Pancreas (tissue), 10 donors: ENCODE measurements at places on chromosomes 12 and 14.

- DNase-seq = peak; percentile 34
These were observed 1.1 kb downstream of the SAV1 start for GRCh38 chr14:50666772-50667683.

DNA sequence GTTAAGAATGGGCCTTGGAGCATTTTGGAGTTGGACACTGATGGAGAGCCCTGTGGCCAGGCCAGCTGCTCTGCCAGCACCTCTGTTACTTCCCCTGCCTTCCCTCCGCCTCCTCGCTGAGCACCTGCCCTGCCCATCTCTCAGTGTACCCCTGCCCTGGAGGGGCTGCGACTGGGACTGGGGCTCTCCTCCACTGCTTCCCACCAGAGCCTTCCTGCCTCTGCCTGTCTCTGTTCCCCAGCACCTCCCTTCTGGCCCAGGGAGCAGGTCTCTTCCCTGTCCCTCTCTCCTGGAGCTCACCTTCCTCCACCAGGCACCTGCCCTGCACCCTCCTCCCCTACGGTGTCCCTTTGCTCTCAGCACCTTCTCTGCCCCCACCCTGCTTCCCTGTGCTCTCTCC lies 62.1 kb downstream of the WDR20 start:
- no peak for DNase-seq

GRCh38 chr14:75223664-75224154 lies 47.3 kb upstream of the TMED10 start:
- DNase-seq = peak; percentile 46

DNA sequence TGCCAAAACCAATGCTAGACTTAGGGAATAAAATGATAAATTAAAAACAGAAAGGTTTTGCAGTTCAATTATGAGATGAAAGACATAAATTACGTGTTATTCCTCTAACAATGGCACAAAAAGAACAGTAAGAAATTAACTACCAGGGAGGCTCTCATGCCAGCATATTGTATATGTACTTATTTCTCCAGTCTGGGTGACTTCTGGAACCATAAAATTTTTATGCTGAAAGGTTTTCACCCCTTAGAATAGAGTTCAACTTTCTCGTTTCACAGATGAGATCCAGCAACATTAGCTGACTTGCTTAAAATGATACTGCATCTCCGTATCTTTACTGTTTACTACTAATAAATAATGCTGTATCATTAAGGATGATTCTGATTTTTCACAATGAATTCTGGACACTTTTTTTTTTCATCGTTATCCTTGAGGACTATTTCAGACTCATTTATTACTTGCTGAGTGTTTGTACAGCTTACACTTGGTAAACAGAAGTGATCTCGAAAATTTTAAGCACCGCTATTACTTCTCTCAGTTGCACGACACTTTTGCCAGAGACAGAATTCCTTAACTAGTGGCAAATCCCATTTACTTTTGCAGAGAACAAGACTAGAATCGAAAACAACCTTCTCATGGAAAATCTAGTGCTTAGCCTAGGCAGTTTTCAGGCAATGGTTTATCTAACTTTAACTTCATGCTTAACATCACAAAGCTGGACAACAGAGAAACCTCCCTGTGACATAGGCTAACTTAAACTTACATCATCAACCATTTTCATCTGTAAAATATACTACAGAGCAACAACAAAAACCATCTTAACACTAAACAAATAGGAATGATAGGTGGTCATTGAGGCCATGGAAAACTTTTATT lies 2.7 kb downstream of the RSRC2 start:
- no peak for DNase-seq

DNA sequence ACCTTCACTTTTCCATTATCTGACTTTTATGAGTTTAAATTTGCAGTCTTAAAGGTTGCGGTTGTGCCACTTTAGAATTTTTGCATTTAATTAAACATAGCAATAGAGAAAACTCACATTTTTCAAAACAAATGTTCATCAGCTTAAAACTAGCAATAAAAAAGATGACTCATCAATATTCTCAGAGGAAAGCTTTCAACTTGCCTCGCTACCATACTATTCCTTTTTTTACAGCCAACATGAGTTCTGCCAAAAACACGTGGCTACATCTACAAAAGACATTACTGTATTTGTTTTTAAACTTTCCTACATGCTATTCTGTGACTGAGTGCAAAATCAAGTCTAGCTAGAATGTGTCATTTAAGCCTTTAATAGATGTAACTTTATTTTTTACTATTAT lies 497.1 kb downstream of the RPS29 start:
- no peak for DNase-seq

DNA sequence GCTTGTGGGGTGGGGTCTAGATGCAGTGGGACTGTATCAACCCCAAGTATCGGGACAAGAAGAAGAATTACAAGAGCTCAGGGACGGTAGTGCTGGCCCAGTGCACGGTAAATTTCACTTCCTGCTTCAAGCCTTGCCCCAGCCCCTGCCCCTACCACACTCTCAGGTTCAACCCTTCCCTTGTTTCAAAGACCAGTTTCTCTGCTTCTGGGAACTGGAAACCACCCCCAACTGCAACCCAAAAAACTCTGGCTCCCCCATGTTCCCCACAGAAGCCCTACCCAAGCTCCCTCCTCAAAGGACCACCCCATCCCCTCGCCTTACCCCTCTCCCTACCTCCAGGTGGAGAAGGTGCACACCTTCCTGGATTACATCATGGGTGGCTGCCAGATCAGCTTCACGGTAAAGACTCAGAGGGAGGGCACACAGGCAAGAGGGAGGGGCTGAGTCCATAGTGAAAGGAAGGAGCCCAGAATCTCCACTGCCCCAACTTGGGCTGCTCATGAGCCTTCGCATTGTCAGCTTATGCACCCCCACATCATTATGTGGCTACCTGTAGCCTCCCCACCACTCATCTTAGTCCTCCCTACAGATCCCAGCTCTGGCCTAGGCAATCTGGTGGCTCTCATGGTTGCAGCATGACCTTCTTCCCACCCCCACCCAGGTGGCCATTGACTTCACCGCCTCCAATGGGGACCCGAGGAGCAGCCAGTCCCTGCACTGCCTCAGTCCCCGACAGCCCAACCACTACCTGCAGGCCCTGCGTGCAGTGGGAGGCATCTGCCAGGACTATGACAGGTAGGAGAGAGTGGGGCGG lies 4.3 kb downstream of the CPNE6 start:
- no peak for DNase-seq

DNA sequence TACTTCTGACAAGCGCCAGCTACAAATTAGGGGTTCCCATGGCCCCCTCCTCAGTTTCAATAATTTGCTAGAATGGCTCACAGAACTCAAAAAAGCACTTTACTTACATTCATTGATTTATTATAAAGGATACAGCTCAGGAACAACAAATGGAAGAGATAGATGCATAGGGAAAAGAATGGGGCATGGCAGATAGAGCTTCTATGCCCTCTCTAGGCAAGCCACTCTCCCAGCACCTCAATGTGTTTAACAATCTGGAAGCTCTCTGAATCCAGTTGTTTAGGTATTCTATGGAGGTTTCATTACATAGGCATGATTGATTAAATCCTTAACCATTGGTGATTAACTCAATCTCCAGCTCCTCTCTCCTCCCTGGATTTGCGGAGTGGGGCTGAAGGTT lies 184.5 kb upstream of the DAAM1 start:
- DNase-seq = no peak

GRCh38 chr14:100609941-100610391 lies 22.7 kb upstream of the BEGAIN start:
- no peak for DNase-seq

- no peak for DNase-seq
These were observed at the start of gene STON2 for GRCh38 chr14:81400202-81400678. Gene STON2 (minus strand): TSS chr14:81400324. CDS start chr14:81398382, 1,942 bp downstream.

GRCh38 chr14:61280526-61281185 lies 482 bp downstream of the TMEM30B start:
- peak; percentile 76 for DNase-seq

DNA sequence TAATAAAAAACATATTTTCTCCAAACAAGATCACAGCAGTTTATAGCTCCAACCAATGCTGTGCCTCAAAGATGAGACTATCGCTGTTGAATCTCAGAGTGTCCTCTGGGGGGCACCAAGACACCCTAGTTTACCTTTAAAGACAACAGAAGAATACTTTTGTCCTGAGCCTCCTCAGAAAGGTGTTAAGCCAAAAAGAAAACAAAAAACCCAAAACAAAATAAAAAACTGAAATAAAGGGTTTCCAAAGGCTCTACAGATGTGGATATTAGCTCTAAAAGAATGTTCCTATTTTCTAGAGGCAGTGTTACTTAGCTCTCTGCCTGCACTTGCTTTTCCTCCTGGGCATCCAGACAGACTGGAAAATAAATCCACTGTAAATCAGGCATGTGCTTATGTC lies 86.9 kb upstream of the TTC7B start:
- no peak for DNase-seq

- no peak for DNase-seq
These were observed 179.2 kb downstream of the EMP1 start for GRCh38 chr12:13375583-13376345.

- DNase-seq = no peak
These were observed 33.9 kb downstream of the TMEM19 start for GRCh38 chr12:71719647-71720370.

DNA sequence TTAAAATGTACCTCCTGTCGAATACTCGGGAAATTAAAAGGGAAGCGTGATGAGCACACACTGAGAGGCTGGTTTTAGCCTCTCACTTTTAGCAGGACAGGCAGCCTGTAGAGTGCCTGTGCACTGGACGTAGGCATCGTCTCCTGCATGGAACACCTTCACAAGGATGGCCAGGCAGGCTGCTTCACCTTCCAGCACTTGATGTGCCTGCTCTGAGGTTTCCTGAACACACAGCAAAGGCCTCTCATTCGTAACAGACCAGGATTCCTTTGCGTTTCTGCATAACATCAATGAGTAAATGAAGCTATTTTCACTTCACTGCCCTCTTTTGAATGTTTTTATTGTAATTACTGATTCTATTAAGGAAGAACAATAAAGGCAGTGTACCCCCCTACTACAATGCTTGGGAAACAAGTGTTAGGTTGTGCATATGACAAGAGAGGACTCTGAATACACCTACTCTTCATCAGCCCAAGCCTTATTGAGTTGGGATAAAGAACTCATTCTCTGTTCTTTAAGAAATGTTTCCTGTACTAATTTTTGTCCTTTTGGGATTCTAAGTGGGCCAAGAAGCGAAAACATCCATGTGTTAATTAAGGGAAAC lies 1077.6 kb upstream of the FOXG1 start:
- DNase-seq = no peak

- DNase-seq = no peak
These were observed 33.0 kb downstream of the PWP1 start for GRCh38 chr12:107718606-107719005.

DNA sequence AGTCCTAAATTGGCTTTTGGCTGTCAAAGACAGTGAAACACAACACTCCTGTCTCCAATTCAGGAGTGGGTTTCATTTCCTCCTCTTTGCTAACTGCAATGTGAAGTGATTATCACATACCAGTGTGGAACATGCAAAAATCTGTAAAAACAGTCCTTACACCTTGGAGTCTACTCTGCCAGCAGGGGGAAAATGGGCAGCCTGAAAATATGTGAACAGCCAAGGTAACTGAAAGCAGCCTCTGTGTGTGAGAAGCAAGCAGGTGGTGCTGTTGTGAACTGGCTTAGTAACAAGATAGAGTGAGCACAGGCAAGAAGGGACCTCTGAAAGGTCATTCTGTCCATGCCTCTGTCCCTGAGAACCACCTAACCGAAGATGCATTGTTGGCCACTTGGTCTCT lies 6.0 kb downstream of the PRMT8 start:
- no peak for DNase-seq

- DNase-seq = no peak
These were observed 116.1 kb downstream of the SPTSSA start for GRCh38 chr14:34345718-34346465.

DNA sequence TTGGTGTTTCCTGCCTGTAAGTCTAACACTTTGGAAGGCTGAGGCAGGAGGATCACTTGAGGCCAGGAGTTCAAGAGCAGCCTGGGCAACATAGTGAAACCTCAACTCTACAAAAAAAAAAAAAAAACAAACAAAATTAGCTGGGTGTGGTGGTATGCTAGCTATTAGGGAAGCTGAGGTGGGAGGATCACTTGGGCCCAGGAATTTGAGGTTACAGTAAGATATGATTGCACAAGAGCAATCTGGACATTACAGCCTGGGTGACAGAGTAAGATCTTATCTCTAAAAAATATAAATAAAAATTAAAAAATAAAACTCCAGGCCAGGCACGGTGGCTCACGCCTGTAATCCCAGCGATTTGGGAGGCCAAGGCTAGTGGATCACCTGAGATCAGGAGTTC lies 39.8 kb upstream of the CMKLR1 start:
- DNase-seq = no peak

DNA sequence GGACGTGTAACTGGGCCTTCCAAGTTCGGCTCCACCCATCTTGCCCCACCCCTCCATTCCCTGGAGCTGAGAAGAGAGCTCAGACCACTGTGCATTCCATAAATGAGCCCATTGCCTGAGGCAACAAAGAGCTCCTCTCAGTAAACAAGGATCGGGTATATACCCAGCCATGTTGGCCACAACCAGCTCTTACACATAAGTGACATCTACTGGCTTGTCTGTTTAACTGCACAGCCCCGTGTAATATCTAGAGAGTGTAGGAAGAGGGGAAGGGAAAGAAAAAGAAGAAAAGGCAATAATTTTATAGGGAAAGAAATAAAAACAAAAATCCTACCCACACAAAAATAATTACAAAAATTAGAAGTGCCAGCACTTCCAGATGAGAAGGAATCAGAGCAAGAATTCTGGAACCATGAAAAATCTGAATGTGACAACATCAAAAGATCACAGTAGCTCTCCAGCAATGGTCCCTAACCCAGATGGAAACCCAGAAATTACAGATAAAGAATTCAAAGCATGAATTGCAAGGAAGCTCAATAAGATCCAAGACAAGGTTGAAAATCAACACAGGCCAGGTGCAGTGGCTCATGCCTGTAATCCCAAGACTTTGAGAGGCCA lies 308.1 kb downstream of the RPAP3 start:
- DNase-seq = no peak

- no peak for DNase-seq
These were observed 21.5 kb upstream of the FAM181A start for GRCh38 chr14:93905623-93906022.

- no peak for DNase-seq
These were observed 89.2 kb upstream of the RESF1 start for GRCh38 chr12:31869972-31870371.

DNA sequence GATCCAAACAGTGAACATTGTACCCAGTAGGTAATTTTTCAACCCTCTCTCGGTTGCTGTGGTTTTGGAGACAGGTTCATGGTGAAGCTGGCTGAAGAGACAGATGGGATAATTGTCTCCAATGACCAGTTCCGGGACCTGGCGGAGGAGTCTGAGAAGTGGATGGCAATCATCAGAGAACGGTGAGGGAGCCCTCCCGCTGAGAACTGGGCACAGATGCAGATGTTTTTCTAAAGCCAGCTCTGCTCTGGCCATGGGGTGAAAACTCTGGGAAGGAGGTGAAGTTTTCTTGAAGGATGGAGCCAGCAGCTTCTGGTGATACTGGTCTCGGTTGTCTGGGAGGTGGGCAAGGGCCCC lies 6.2 kb downstream of the KHNYN start:
- no peak for DNase-seq
